Heart right ventricle (tissue), 16 donors: ENCODE measurements at places on chromosomes 1 and 21. TPM values are rescaled to one million over a fixed set of nuclear protein-coding genes. Genes with fewer than 3 reads are reported as not detected.

The UMODL1 gene
- total RNA-seq: not detected

The GJB4 gene
- total RNA-seq: not detected

The LYPD8 gene
- not detected for total RNA-seq

DNA sequence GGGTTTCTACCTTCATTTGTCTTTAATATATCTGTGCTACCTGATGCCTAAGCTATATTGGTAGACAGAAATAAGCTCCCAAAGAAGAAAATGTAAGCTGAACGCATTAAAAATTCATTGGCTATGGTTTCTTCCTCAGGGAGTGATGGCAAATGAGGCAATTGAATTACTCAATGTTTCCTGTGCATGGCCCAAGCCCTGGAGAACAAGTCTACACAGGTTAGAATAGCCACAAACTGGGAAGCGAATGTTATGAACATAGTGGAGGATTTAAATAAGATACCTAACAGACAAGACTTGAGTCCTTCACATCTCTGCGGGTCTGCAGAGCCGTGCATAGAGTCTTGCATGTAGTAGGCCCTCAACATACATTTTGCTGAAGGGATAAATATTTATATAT, 350.3 kb downstream of the RWDD3 start:
- DNase-seq: no peak

DNA sequence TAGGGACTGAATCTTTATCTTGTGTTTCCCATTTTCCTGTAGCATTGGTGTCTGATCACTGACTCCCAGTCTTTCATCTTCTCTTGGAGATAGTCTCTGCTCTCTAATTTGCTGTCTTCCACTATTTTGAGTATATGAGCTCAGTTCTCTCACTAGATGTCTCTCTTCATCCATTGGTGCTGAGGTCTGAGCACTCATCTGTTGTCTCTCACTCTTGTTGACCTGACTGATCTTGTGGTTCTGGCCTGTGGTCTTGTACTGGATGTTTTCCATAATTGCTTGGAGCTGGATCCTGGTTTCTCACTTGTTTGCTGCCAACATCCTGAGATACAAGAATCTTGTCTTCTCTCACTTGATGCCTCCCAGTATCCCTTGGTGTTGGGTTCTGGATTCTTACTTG, 25.1 kb upstream of the S100A11 start:
- DNase-seq: no peak

The STIL gene
- 0.87 TPM for total RNA-seq

The TACSTD2 gene
- total RNA-seq: 0.15 TPM

DNA sequence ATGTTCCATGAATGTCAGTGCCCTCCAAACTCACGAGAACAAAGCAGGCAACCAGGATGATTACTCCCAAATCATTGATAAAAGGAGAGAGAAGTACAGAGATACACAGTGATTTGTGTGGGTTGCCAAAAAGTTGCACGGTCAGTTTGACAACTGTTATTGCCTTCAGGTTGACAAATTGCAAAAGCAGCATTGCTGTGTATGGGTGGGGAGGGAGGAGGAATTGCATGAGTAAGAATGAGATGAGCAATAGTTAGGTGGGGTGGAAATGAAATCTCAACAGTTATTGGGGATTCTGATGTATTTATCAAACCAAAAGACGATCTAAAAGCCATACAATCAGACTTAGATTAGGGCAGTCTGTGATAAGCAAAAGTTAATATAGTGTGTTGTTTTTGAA, 93.7 kb downstream of the NTMT2 start:
- DNase-seq: no peak

DNA sequence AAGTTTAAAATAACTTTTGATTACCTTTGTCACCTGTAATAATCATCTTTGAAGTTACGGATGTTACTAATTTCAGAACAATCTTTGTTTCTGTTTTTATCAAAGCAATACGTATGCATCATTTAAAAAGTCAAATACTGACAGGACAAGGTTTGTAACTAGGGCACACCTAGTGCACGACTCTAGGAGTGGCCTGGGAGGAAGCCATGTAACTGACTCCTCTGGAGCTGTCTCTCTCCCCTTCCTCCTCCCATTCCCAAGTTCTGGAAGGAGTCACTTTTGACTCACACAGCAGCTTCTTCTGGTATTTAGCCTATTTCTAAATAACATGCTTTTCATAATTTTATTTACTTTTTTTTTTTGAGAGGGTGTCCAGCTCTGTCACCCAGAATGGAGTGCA, 11.8 kb upstream of the RAP1GAP start:
- DNase-seq: no peak

- no peak for DNase-seq
Observed at GRCh38 chr1:41891199-41891896, 27.4 kb downstream of the HIVEP3 start.

The PTGFRN gene
- 183 TPM for total RNA-seq

The HES3 gene
- total RNA-seq: not detected

DNA sequence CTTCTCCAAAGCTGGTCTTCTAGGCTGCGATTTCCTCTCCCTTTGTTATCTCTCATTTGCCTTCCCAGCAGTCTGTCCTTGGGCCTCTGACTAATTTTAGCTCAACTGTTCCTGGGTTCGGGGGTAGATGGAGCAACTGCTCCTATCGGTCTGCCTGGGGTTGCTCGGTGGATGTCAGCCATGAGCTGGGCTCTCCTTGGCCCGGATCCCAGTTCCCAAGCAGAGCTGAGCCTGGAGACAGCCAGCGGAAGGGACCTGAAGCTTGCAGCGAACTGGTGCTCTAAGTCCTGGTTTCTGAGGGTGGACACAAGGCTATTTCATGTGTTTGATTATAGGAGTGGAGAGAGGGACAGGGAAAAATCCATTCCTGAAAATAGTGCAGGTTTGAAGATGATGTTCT, 423.0 kb downstream of the RPS6KC1 start:
- DNase-seq: peak; percentile 72

GRCh38 chr1:23263380-23263887, 46.1 kb upstream of the HTR1D start:
- no peak for DNase-seq

DNA sequence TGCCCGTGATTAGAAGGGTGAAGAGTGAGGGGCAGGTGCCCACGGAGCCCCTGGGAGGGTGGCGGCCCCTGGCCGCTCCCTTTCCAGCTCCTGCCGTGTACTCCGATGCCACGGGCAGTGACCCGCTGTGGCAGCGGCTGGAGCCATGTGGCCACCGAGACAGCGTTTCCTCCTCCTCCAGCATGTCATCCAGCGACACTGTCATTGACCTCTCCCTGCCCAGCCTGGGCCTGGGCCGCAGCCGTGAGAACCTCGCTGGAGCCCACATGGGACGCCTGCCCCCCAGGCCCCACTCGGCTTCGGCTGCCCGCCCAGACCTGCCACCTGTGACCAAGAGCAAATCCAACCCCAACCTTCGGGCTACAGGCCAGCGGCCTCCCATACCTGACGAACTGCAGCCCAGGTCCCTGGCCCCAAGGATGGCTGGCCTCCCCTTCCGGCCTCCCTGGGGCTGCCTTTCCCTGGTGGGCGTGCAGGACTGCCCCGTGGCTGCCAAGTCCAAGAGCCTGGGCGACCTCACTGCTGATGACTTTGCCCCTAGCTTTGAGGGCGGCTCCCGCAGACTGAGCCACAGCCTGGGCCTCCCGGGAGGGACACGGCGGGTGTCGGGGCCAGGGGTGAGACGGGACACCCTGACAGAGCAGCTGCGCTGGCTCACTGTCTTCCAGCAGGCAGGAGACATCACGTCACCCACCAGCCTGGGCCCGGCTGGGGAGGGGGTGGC, 22.0 kb downstream of the PANK4 start:
- no peak for DNase-seq

DNA sequence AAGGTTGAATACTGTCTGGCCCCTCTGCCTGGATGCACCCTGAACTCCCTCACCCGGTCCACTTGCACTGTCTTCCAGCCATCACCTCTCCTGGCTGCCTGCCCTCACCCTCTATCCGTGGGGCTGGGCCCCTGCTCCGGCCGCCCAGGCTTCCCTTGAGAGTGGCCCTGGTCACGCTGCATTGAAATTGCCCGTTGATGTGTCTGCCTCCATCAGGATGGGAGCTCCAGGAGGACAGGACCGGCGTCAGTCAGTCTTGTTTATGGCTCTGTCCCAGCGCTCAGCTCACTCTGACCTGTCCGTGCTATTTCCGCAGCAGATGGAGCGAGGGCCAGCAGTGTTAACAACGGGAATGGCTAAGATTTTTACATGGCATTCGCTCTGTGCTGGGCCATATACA, 34.9 kb downstream of the FOXO6 start:
- no peak for DNase-seq

- peak; percentile 42 for DNase-seq
Observed at GRCh38 chr1:179091691-179092165, 9.9 kb downstream of the TOR3A start.

- DNase-seq: no peak
Observed at GRCh38 chr1:39128959-39129358, 75.5 kb upstream of the MACF1 start.

- no peak for DNase-seq
Observed at GRCh38 chr1:58439946-58440345, 106.6 kb downstream of the OMA1 start.

DNA sequence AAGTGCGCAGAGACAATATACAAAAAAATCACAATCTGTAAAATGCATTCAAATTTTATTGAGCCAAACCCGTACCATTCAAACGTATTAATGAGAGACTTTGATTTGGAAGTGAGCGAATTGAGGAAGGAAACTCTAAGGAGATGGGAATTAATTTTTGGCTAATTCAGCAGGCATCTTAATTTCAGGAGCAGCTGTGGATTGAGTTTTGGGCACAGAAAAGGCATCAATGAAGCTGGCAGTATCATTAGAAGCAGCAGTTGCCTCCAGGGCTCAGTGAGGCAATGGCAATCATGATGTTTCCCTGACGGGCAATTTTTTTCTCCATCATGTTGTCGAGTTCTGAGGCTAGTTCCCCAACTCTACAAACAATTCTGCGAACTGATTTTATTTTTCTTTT, 2041.6 kb downstream of the NCAM2 start:
- DNase-seq: no peak

DNA sequence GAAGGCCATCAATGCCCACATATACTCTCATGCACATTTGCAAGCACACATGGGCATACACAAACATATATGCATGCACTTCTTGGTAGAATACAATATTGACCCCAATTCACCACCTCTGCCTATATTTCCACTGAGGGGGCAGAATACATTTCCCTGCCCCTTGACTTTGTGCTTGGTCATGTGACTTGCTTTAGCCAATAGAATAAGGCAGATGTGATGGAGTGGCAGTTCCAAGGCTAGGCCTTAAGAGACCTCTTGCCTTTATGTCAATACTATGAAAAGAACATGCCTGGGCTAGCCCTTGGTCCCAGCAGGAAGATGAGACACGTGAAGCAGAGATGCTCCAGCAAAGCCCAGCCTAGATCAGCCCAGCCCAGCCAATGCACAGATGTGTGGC, 66.0 kb upstream of the GRIK3 start:
- DNase-seq: no peak

DNA sequence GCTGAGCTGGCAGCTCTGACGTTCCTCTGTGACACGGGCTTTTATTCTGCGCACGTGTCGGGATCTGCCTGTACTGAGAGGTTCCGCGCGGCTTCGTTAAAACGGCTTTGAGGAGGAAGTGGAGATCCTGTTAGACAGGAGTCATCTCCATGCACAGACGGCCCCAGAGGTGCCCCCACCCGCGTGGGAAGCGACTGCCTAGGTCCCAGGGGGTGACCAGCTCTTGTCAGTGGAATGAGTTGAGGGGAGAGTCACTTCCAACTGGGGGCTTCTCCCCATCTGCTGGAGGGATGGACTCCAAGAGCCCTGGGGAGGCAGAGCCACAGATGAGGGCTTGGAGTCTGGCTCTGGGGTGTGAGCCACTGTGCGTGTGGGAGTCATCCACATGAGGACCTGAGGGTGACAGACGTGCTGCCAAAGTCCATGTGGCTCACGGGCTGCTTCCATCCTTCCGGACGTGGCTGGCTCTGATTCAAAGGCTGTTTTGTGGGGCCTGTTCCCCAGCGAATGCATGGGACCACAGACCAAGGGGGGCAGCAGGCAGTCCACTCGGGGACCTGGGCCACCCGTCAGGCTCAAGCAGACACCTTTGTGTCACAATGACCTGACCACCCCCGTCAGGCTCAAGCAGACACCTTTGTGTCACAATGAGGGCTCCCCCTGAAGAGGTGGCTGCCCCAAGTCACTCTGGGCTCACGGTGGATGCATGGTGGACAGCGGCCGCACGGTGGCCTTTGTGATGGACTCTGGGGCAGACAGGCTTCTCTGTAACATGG, 26.8 kb downstream of the PTTG1IP start:
- no peak for DNase-seq

The PRMT2 gene
- total RNA-seq: 68.5 TPM

DNA sequence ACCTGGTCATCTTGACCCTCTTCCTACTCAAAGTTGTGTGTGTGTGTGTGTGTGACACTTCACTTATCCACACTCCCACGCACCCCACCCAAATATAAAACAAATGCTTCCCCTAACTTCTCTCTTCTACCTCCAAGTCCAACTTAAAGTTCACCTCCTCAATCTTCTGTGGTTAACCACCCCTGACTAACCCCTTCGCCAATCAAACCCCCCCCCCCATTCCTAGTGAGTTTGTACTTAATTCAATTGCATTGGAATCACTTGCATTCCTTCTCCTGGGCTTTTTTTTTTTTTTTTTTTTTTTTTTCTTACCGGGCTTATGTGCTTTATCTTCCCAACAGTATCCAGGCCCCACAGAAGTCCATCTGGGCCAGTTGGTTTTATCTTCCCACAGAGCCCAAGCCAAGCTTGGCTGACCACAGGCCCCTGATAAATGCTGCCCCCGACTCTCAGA, 78.4 kb downstream of the CD58 start:
- no peak for DNase-seq

DNA sequence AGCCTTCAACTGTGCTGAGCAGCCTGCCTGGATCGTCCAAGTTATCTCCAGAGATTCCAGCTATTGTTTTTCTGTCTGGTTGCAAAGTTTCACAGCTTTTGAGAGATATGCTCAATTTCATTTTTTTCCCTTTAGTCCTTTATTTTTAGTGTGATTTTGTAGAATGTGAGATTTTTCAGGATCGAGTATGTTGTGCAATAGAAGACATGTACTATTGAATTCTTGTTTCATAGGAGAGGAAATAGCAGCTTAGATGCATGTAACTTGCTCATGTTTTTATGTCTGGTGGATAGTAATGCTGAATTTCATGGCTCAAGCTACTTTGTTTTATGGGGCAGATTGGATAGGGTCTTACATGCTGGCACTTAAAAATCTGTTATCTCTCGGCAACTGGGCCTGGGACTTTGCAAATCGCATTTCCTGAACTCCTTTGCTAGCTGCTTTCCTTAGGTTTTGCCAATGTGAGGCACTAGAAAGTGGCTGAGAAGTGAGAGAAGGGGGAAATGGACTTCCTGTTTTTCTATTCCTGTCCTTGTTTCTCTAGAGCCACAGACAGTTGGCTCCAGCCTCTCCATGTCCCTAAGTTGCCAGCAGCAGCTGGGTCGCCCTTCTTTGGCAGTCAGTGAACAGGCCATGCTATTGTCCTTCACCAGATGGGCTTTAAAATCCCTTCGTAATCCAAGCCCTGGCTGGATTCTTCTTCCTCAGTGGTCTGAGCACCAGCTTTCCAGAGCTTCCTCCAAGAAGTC, 101.4 kb upstream of the PDE4B start:
- peak; percentile 14 for DNase-seq

The CTXND2 gene
- total RNA-seq: not detected
